ENCODE measurements at places on chromosomes 4 and X.
A peak's percentile ranks its signal among the peaks of the same experiment; 100 is the strongest.

DNA sequence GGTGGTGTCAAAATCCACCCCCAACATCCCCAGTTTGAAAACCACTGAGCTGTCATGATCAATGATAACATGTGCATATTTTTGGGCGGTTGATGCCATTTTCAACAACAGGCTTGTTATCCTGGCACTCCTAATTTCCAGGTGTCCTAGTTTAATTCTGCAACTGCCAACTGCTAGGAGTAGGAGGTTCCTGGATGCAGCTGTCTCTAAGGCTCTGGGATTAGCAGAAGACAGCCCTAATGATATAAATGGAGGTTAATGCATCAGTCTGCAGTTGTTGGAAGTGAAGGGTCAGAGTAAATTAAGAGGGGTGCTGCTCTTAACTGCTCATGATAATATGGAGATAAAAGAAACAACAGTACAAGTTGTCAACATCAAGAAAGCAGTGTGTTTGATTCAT, 23.8 kb downstream of the ARFIP1 start:
- ATAC-seq, result no peak

- no peak for ATAC-seq
Measured at GRCh38 chr4:77282305-77282704, 125.3 kb downstream of the CCNG2 start.

DNA sequence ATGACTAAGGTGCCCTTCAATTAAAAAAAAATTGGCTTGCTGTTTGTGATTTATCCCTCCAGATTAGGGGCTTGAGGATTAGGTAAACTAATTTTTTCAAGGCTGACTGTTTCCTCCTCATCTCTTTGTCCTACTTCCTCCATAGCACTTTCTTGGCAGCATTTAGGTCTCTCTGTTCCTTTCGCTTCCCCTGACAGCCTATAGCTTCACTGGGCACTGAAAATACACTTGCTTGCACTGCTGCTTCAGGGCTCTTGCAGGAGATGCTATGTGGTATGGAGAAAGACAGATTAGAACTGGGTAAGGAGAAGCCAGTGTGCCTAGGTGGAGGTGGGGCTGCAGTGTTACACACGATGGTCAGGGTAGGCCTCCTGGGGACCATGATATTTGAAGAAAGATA, 112.3 kb upstream of the SFRP2 start:
- ATAC-seq, result no peak

GRCh38 chrX:2343413-2343812, 157.4 kb downstream of the DHRSX start:
- ATAC-seq, result no peak

GRCh38 chr4:24775032-24775605, 20.3 kb upstream of the SOD3 start:
- ATAC-seq, result no peak

DNA sequence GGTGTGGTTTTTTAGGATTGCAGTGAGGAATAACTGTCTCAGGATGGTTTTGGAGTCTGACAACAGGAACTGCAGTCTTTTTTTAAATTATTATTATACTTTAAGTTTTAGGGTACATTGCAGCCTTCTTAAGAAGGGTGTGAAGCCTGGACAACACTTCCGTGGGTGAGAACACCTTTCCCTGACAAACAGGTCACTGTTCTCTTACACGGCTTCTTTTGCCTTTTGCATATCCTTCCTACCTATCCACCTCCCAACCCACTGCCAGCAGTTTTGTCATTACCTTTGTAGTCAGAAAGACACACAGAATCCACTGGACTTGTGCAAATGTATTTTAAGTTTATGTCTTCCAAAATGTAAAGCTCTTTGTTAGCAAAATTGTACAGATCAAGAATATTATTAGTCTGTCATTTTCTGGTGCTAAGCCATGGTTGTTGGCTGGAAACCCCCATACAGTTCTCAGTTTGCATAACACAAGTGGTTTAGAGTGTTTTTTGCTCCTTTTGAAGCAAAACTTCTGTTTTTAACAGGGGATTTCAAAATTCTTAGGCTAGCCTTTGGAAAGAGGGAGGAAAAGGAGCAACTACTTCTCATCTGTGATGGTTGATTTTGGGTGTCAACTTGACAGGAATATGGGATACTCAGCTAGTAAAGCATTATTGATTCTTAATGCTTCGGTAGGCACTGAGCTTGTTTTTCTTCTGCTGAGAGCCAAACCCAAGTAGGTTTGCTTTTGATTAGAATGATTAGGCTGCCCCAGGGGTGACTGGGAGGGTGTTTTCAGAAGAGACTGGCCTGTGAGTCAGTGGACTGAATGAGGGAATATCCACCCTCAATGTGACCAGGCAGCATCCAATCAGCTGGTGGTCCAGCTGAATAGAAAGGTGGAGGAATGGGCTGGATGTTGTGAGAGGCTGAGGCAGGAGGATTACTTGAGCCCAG, 29.4 kb upstream of the KLHL2 start:
- no peak for ATAC-seq

DNA sequence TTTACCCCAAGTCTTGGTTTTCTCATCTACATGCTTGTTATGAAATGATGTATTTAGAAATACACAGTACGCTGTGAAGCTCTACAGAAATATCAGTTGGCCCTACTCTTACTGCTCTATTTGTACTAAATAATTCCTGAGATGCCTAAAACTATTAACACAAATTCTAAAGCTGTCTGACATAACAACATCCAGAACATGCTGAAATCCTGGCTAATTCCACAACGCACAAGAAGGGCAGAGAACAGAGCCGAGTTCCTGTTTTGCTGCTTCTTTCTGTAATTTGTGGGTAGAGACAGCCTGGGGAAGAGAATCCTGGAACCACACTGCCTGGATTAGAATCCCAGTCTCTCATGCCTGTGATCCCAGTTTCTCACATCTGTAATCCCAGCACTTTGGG, 59.0 kb downstream of the ZNF827 start:
- no peak for ATAC-seq

DNA sequence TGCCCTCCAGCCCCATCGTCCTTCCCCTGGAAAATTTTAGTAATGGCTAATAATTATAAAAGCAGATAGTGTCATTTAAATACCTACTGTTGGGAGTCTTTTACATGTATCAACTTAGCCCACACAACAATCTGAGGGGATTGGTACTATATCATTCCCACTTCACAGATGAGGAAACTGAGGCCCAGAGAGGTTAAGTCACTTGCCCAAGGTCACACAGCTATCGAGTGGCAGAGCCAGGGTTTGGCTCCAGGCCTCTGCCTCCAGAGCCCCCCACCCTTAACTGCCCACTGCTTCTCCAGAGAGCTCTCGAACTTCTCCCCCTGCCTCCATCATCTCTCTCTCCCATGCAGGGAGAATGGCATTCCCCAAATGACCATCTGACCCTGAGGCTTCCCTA, 7.4 kb downstream of the C4orf50 start:
- ATAC-seq, result no peak

- ATAC-seq, result no peak
Measured at GRCh38 chrX:152821145-152821765, 9.3 kb downstream of the CETN2 start.

- ATAC-seq, result no peak
Measured at GRCh38 chr4:101286663-101287062, 60.7 kb downstream of the PPP3CA start.

GRCh38 chr4:127580891-127581290, 51.9 kb upstream of the INTU start:
- no peak for ATAC-seq

DNA sequence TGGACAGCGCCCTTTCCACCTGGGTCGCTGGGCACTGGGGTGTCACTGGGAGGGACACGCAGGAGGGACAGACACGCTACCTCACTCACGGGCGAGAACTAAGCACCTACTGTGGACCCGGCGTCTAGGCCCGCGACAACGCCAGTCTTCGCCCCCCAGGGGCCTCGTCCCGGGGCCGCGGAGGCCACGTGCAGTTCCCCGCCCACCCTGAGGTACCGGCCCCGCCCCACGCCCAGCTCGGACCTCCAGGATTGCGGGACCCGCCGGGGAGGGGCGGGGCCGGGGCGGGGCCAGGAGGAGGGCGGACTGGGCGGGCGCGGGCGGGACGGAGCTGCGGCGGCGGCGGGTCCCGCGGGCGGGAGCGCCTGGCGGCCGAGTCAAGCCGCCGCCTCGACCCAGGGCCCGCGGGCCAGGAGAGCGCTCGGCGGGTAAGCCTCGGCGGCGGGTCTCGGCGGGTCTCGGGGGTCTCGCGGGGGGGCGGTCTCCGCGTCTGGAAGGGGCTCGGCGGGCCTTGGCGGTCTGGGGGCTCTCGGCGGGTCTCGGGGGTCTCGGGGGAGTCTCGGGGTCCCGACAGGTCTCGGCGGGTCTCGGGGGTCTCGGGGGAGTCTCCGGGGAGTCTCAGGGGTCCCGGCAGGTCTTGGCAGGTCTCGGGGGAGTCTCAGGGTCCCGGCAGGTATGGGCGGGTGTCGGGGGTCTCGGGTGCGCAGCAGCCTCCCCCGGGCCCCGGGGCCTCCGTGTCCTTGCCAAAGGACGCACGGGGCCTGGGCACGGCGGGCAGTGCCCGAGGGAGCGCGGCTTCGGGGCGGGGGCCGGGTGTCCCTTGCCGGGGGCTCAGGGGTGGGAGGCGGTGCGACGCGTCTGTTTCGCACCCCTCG, at the start of gene SH3BP2:
SH3BP2 (plus strand) TSS at position 375 of the 875 bp plus-strand sequence. CDS start 27,533 bp downstream, outside the sequence.
- ATAC-seq, result peak; percentile 54

DNA sequence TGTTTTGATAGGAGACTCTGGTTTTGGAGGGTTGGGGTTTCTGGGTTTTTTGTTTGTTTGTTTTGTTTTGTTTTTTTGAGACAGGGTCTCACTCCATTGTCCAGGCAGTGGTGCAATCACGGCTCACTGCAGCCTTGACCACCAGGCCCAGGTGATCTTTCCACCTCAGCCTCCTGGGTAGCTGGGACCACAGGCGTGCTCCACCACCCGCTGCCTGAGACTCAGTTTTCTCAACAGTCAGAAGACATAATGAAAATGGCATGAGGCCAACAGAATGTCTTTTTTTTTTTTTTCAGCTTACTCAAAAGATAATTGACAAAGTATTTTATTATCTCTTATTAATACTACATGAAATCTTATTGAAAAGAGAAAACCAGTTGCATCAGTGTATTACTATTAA, 32.4 kb downstream of the TNIP2 start:
- ATAC-seq, result no peak

DNA sequence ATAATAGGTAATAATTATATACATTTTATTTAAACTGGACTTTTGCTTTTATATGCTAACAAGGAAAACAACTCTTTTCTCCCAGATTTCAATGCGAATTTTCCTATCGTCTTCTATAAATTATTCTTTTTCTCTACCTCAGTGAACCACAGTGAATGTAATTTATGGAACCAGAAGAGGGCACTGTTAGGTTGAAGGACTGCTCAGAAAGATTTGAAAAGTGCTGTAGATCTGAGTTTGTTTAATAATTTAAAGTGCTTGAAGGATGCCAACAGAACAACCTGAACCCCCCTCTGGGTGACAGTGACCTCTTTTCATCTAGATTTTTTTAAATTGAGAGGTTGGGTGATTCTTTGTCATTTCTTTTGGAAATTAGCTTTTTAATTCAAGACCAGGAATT, 54.9 kb downstream of the PHOX2B start:
- ATAC-seq, result no peak

DNA sequence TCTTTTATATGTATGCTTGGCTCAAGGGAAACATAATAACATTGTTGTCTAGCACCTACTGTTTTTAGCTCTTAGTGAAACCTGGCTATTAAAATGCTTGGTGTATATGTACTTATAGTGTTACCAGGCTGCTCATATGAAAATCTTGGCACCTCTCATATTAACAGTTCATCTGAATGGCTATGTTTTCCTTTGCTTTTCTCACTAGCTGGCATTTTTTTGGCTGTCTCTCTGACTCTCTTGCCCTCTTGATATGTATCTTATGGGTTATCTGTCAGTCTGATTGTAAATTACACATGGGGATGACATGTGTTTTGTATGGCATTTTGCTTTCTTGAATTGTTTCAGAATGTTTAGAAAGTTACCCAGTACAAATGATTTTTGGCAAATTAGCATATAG, 158.0 kb downstream of the ARHGAP24 start:
- no peak for ATAC-seq

DNA sequence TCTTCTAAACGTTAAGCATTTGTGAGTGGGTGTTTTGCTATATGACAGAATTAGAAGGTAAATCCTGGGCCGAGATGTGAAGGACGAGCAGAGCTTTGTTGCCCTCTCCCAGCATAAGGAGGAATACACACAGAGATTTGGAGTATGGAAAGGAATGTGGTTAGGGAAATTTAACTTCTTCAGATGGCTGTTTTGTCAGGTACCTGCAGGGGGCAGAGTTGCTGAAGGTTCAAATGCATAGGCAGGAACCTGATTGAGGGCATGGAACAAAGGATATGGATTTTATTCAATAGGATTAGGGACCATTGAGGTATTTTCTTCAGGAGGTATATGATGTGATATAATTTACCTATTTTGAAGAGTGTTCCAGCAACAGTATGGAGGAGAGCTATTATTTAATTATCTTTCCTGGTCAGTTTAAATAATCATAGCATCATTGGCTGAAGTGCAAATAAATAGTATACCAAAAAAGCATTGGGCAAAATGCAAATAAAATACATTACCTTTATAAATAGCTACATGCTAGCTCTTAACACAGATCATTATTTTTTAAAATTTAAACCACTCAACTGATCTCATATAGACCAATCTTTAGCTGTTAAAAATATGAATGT, 143.6 kb downstream of the SLIT2 start:
- ATAC-seq, result no peak

DNA sequence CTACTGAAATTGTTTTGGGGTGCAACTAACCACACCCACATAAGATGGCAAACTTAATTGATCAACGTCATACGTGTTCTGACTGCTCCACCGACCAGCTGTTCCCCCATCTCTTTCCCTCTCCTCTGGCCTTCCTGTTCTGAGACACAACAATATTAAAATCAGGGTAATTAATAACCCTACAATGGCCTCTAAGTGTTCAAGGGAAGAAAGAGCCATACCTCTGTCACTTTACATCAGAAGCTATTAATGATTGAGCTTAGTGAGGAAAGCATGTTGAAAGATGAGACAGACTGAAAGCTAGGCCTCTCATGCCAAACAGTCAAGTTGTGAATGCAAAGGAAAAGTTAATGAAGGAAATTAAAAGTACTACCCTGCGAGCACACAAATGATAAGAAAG, 173.9 kb upstream of the FTHL17 start:
- ATAC-seq, result no peak

DNA sequence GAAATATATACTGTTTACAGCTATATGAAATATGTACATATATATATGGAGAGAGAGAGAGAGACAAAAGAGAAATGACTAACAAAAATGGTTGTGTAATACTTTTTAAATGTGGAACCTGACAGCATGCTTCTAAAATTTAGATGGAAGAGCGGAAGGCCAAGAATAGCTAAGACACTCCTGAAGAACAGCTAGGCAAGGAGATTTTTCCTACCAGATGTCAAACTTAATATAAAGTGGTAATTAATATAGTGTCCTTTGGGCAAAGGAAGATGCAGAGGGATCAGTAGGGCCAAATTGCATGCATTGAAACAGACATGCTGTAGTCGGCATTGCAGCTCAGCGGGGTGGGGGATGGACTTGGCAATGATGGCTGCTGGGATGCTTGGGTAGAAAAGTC, 45.2 kb downstream of the ADD1 start:
- no peak for ATAC-seq

GRCh38 chr4:128516301-128516969, 228.8 kb upstream of the PGRMC2 start:
- no peak for ATAC-seq

GRCh38 chrX:129823115-129823514, 20.6 kb downstream of the ZDHHC9 start:
- peak; percentile 73 for ATAC-seq

Data from activated CD4-positive, CD25-positive, alpha-beta regulatory T cell treated with anti-CD3 and anti-CD28 coated beads, Interleukin-2, amount 50 U/mL, for 24 hours (primary cell).